ENCODE measurements at places on chromosomes 4 and X.

GRCh38 chr4:3702561-3703221 lies 63.5 kb upstream of the ADRA2C start:
- no peak for DNase-seq

DNA sequence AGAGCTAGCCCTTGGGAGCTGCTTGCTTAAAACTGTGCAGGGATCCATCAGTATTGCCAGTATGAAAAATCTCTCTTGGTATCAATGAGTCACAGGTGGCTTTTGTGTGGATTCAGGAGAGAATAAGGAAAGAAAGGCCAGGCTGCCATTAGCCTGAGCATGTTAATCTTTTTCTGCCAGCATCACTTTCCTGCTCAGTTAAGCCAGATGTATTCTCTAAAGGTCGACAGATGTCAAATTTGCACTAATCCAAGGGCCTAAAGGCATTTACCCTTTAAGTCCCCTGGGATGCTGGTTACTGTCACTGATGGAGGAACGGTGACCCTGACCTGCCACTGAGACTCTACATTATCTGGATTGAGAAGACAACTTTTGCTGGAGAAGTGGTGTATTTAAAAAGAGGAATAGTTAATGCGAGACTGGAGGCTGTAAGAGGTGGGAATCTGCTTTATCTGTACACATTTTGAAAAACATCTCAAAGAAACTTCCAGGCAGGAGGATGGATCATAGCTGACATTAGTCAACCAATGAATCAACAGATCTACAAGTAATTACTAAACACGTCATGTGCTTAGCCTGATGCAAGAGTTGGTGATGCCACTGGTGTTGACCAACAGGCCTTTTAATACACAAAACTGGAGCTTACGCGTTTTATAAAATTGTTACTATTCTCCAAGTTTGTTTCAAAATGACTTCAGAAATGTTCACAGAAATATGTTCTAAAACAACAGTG lies 241.4 kb upstream of the ANXA3 start:
- DNase-seq: no peak

- no peak for DNase-seq
Observed at GRCh38 chr4:141350122-141350905, 129.6 kb downstream of the ZNF330 start.

- DNase-seq: no peak
Observed at GRCh38 chr4:165359506-165359905, 19.3 kb upstream of the CPE start.

- DNase-seq: no peak
Observed at GRCh38 chr4:128775916-128776315, 33.6 kb upstream of the JADE1 start.

DNA sequence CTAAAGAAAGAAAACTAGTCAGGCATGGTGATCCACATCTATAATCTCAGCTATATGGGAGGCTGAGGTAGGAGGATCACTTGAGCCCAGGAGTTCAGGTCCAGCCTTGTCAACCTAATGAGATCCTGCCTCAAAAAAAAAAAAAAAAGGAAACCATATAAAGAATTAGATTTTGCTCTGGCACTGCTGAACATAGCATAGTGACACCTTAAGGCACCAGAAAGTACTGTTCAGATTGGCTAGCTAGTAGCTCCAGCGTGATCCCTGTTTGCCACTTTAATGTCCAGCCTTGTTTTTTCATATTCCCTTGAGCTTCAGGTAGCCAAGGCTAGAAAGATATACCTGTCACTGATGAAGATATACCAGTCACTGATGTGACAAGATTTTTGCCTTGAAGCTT lies 34.1 kb downstream of the EXOC1 start:
- DNase-seq: no peak

DNA sequence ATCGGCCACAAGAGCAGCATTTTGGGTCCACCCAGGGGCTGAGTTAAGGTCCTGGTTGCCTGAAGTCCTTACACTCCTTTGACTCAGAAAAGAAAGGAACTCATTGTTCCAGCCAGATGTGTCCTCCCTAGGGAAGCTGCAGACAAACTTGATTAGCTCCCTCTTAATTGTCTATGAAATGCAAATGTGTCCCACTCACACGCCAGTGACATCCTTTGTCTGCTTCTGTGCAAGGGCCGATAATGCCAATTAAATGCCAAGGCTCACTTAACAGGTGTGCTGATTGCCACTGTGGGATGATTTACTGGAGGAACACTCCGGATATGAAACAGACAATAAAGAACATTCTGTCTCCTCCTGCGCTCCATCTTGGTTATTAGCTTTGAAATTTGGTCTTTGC lies 332.9 kb upstream of the CPEB2 start:
- DNase-seq: no peak
